Caco-2 (cell line): ENCODE measurements at places on chromosomes 11 and 22. TPM values are rescaled to one million over a fixed set of nuclear protein-coding genes. Genes with fewer than 3 reads are reported as not detected.

GRCh38 chr22:39815932-39816331 is 77.6 kb downstream of the ENTHD1 start:
- H3K4me3 ChIP-seq: no peak overlapping the region
- H3K27ac ChIP-seq: no peak overlapping the region
- no peaks in the 10 kb centered on the region; the same call in 1 of the 2 replicates for H3K27me3 ChIP-seq
- H3K36me3 ChIP-seq: no peaks in the 10 kb centered on the region
- no peak for DNase-seq
- H3K4me1 ChIP-seq: no peaks in the 10 kb centered on the region

Gene ENTHD1
- not detected in 2 replicates for total RNA-seq

DNA sequence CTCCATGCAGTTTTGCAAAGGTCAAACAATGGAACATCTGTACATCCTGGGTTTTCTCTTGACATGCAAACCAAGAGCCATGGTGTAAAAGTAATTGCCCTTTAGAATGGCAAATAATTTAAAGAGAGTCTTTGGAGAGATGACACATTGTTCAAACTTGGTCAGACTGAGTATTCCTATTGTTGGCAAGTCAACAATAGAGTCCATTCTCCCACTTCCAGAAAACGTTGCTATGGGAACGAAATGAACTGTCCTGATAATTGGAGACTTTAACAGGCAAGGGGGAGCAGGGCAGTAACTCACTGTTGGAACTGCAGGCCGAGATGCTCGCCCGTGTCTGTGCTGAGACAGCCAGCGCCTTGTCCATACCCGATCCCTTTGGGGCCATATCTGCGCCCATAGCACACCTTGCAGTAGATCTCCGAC is 13.9 kb downstream of the CSRP3 start:
- no peaks in the 10 kb centered on the region; the same call in 1 of the 2 replicates for H3K4me1 ChIP-seq
- DNase-seq: no peak
- no peaks in the 10 kb centered on the region for H3K36me3 ChIP-seq
- H3K27ac ChIP-seq: no peak overlapping the region

Gene SYCE3
- not detected in 2 replicates for total RNA-seq

Gene MAPK8IP2
- total RNA-seq: 3.2 and 3.9 TPM in 2 replicates

Gene TREH
- total RNA-seq: not detected in 2 replicates

Gene KCNJ4
- 0.14 and 0.27 TPM in 2 replicates for total RNA-seq

DNA sequence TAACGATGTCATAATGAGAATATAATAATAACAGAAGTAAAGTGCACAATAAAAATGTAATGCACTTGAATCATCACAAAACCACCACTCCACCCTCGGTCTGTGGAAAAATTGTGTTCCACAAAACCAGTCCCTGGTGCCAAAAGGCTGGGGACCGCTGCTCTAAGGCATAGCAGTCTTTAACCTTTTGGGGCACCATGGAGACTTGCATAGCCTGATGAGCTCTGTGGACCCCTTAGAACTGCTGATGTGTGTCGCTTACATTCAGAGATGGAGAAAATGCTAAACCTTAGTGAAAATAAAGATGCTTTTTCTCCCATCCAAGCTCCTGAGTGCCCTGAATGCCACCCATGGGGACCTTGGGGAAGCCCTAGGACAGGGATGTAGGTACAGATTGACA is 87.6 kb upstream of the SEPTIN5 start:
- H3K36me3 ChIP-seq: no peaks in the 10 kb centered on the region
- no peak overlapping the region for H3K4me3 ChIP-seq
- DNase-seq: no peak
- no peaks in the 10 kb centered on the region for H3K4me1 ChIP-seq
- no peaks in the 10 kb centered on the region for H3K27me3 ChIP-seq
- H3K27ac ChIP-seq: no peak overlapping the region

- H3K36me3 ChIP-seq: no peaks in the 10 kb centered on the region
- DNase-seq: peak; percentile 83
Observed at GRCh38 chr11:88016392-88017170, 158.7 kb downstream of the RAB38 start.

Gene SERPING1
- total RNA-seq: 3.2 and 3.8 TPM in 2 replicates

DNA sequence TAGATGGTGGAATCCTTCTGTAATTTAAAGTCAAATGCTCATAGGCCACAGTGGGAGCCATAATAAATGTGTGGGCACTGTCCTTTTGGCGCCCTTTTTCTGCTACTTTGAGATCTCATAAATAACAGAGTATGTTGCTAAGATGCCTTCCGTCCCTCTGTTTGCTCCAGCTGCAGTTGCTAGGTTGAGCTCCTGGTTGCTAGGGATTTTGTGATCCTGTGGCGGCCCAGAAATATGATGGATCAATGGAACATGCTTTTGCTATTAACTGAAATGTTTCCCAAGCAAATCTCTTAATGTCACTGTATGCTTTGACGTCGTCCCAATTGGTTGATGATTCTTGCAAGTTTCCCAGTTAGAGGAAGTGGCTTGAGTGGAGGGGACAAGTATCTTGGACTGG is 53.5 kb downstream of the MYO18B start:
- no peak for DNase-seq
- H3K4me1 ChIP-seq: no peaks in the 10 kb centered on the region
- H3K36me3 ChIP-seq: no peaks in the 10 kb centered on the region
- no peaks in the 10 kb centered on the region for H3K27me3 ChIP-seq
- no peak overlapping the region for H3K27ac ChIP-seq
- H3K4me3 ChIP-seq: no peak overlapping the region

DNA sequence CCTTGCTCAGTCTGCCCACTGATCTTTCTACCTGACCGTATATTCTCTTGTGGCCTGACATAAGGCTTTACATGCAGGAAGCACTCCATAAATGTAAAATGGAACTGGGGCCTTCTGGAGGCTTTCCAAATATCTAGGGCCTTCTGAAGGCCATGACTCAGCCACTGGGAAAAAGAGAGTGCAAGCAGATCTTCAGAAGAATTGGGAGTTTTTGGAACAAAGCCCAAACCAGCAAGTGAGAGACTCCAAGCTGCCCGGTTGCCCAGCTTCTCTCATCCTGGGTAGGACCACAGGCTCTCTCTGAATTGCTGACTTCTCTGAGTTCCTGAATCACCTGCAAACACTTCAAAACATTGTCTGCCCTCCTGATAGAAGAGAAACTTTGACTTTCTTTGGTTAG is 107.9 kb upstream of the BMAL1 start:
- H3K4me3 ChIP-seq: no peak overlapping the region
- DNase-seq: no peak
- H3K27ac ChIP-seq: no peak overlapping the region
- H3K36me3 ChIP-seq: no peaks in the 10 kb centered on the region

Gene SLC1A2
- 1.4 and 2.0 TPM in 2 replicates for total RNA-seq

DNA sequence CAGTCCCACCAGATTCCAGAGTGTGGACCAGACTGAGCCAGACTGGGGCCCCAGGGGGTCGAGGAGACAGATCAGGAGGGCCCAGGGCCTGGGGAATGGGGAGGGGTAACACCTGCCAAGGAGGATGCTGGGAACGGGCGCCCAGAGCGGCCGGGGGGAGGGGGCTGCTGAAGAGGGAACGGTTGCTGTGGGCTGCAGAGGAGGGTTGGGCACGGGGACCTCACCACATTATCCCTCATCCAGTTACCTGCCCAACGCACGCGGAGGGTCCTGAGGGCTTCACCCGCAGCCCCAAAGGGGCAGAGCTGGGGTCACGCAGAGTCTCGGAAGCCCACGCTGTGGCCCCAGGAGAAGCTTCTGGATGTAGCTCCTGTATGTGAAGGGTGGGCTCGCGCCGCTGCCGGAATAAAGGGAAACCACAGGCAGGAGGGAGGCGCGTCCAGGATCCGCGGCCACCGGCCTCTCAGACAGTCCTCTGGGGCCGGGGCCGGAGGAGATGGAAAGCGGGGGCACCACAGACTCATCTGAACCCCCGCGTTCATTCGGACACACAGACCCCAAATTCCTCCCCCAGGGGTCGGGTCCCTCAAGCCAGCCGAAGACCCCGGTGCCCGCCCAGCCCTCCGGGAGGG is 866 bp upstream of the SELENOO start:
- no peak overlapping the region for H3K27ac ChIP-seq
- no peak for DNase-seq
- H3K4me3 ChIP-seq: peak overlapping the region; percentile 79
- H3K4me1 ChIP-seq: peaks cover 4% of the 10 kb centered on the region
- H3K36me3 ChIP-seq: no peaks in the 10 kb centered on the region
- no peaks in the 10 kb centered on the region for H3K27me3 ChIP-seq

Gene LRP4
- total RNA-seq: 9.3 and 11.1 TPM in 2 replicates

- H3K27ac ChIP-seq: no peak overlapping the region
- no peak for DNase-seq
- no peaks in the 10 kb centered on the region for H3K27me3 ChIP-seq
- peaks cover 3% of the 10 kb centered on the region for H3K4me1 ChIP-seq
Observed at GRCh38 chr11:61689164-61689496, 8.9 kb downstream of the DAGLA start.

Gene FAM89B
- 24.0 and 26.9 TPM in 2 replicates for total RNA-seq

DNA sequence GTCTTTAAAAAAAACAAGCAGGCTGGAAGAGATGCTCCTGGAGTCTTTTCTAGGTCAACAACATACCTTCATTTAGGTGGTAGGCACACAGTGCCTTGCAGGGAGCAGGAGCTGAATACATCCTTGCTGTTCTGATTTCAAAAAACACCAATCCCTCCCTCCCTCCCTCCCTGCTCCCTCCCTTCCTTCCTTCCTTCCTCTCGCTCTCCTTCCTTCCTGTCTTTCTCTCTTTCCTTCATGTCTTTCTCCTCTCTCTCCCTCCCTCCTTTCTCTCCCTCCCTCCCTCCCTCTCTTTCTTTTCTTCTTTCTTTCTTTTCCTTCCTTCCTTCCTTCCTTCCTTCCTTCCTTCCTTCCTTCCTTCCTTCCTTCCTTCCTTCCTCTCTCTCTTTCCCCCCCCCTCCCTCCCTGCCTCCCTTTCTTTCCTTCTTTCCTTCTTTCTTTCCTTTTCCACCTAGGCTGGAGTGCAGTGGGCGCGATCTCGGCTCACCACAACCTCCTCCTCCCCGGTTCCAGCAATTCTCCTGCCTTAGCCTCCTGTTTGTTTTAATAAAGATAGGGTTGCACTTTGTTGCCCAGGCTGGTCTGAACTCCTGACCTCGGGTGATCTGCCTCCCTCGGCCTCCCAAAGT is 245.1 kb downstream of the MIAT start:
- H3K4me1 ChIP-seq: no peaks in the 10 kb centered on the region
- no peaks in the 10 kb centered on the region for H3K36me3 ChIP-seq
- DNase-seq: no peak
- no peak overlapping the region; the same call in 1 of the 2 replicates for H3K4me3 ChIP-seq

Gene TOP3B
- total RNA-seq: 63.0 and 63.7 TPM in 2 replicates

DNA sequence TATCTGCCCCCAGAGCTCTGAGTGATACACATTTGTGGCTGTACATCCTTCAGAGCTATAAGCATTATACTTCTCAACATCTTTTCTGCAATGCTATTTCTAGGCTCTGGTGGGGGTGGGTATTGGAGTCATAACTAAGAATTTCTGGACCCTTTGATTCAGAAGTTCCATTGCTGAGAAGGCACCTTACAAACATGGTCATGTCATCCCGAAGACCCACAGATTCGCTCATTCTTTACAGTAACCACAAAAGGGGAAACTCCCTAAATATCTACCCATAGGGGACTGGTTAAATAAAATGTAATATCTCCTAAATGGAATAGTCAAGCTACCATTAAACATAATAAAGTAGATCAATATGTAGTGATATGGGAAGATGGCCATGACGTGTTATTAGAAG is 98.8 kb downstream of the PRR5L start:
- no peak overlapping the region for H3K27ac ChIP-seq
- H3K4me3 ChIP-seq: no peak overlapping the region
- no peaks in the 10 kb centered on the region for H3K4me1 ChIP-seq
- no peaks in the 10 kb centered on the region for H3K27me3 ChIP-seq
- no peak for DNase-seq

DNA sequence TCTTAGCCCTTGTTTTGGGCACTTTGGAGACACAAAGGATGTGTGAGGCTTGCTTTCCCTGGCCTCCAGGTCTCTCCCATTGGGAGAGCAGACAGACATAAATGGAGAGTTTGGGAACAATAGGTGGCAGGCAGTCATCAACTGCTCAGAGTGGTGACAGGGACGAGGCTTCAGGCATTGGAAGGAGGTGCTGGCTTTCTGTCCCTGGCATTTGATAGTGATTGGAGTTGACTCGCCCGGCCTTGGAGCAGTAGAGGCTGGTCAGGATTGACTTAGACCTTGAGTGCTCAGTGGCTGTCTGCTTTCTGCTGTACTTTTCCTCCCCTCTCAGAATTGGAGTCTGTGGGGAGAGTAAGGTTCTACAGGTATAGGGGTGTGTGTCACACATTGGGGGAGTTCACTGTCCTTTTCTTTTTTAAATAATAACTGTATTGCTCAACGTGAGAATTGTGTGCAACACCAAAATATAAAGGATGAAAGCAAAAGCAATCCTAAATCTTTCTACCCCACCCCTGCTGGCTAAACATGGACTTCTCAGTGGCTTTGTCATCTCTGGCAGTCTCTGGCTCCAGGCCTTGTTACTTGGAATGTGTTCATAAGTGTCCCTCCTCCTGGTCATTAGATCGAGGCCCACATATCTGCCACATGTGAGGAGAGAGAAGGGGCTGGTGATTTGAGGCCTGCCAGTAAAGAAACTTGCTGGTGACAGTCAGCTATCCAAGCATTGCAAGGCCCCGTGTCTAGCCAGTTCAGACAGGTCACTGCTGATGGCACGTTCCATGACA is 21.1 kb downstream of the SHISA8 start:
- no peaks in the 10 kb centered on the region for H3K27me3 ChIP-seq
- no peak overlapping the region for H3K4me3 ChIP-seq
- DNase-seq: no peak
- peaks cover 5% of the 10 kb centered on the region for H3K36me3 ChIP-seq
- H3K4me1 ChIP-seq: no peaks in the 10 kb centered on the region

DNA sequence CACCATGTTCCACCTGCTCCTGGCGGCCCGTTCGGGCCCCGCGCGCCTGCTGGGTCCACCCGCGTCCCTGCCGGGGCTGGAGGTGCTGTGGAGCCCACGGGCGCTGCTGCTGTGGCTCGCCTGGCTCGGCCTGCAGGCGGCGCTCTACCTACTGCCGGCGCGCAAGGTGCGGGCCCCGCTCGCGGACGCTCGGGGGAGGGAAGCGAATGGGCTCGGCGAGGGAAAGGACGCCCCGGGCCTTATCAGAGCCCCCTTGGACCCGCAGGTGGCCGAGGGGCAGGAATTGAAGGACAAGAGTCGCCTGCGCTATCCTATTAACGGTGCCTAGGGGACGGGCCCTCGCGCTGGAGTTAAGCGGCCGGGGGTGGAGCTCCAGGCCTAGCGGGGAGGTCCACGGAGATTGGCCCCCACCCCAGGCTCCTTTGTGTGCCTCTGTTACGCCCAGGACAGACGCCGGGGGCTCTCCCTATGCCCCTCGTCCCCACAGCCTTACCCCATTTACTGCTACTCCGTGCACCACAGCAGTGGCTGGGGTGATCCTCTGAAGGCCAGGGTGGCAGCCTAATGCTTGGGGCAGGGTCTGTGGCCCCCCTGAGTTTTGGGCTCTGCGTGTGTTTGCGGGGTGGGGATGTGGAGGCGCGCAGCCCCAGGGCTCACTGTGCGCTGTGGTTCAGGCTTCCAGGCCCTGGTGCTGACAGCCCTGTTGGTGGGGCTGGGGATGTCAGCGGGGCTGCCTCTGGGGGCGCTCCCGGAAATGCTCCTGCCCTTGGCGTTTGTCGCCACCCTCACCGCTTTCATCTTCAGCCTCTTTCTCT is 1.1 kb downstream of the TM7SF2 start:
- H3K27ac ChIP-seq: peak overlapping the region; percentile 92
- peaks cover 26% of the 10 kb centered on the region for H3K4me1 ChIP-seq
